Left lung (tissue), 14 donors: ENCODE measurements at places on chromosomes 4 and X.

- DNase-seq, result no peak
These were observed 122.6 kb upstream of the PACRGL start for GRCh38 chr4:20577702-20578101.

GRCh38 chr4:151021637-151022334, 6.7 kb upstream of the LRBA start:
- DNase-seq, result no peak

GRCh38 chrX:31629195-31629594, 557.4 kb upstream of the FTHL17 start:
- DNase-seq, result no peak

GRCh38 chr4:150045410-150045809, 32.8 kb upstream of the DCLK2 start:
- no peak for DNase-seq

DNA sequence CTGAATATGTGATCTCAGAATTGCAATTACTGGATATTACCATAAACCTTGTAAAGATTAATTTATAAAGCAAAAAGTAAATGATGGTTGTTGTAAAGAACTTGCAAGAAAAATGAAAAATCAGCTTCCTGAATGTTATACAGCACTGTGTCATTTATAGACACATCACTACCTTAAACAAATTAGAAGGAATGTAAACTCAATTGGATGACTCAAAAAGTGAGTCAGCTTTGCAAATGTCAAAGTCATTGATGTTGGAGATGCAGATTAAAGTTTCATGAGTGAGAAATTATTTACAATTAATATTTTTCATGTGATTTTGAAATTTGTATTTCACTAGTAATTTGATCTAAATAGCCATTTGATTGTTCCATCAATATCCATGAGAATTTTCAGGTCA, 193.2 kb downstream of the RAPGEF2 start:
- DNase-seq, result no peak

DNA sequence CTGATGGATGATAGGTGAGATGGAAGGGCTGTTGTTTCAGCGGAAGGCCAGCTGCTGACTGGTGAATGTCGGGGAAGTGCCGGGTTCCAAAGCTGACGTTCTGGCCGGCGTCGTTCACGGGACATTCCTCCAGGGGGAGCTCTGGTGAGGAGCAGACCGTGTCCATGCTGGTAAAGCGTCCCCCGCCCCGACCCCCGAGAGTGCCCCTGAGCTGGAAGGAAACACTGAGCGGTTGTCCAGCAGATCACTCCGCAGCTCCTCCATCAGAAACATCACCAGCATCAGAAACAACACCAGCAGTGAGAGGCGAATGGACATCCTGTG, 18.6 kb upstream of the ADRA2C start:
- DNase-seq, result no peak

DNA sequence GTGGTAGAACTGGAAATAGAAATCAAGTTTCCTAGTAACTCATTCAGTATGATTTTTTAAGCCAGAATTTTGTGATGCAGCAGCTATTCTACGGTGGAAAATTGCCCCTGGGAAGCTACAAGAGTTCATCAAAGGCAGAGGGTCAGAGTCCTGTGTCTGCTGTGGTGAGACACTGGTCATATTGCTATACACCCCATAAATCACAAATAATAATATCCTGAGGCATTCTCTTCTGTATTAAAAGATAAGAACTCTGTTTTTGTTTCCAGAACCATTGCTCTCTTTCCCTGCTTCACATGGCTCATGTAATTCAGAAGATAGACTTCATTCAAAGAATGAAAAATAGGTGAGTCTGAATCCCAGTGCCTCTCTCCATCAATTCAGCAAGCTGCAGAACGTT, 188.8 kb upstream of the NOCT start:
- DNase-seq, result no peak

DNA sequence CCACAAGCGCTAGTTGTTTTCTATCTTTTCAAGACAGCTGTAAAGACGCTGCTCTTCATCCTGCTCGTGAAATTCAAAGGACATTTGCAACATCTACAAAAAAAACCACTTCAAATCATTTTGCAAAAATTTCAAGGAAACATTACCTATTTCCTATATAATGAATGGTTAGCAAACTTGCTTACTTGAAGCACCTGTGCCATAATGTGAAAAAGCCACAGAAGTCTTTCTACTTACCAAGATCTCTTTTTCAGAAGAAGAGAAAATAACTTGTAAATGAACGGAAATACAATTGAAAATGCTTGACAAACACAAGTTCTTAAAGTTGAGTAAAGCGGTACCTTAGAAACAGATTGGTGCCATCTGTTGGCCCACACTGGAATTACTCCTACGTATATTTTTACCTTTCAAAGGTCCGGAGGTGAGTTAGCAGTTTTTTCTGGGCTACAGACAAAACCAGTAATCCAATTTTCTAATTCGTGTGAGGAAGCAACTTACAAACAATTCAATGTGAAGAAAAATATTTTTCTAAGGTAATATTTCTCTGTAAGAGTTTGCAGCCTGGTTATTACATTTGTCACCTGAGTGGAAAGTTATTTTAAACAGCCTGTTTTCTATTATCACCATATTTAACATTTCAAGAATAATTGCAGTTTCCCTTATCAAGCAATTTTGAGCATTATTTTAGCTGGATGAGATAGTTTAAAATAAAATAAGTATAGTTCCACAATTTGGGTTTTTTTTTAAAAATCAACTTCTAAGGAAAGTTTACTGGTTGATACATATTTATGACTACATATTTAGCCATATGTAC, at the start of gene TLR6:
Gene TLR6 (minus strand): TSS at position 294 of the 814 bp plus-strand sequence. CDS start 27,344 bp downstream, outside the sequence.
- peak; percentile 57 for DNase-seq

- no peak for DNase-seq
These were observed 64.9 kb downstream of the NEUROG2 start for GRCh38 chr4:112451104-112451503.

DNA sequence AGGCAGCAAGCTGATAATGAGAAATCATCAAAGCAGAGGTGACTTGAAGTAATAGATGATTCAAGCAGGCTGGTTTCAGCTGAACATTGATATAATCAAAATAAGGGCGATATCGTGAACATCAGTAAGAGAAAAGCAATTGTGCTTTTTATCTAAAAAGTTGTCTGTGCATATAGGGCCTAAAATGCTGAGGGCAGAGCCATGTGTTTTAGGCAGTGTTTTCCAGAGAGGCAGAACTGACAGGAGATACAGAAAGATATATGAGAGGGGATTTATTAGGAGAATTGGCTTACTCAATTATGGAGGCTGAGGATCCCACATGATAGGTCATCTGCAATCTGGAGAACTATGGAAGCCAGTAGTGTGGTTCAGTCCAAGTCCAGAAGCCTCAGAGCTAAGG, 136.5 kb upstream of the NPY2R start:
- DNase-seq, result no peak

DNA sequence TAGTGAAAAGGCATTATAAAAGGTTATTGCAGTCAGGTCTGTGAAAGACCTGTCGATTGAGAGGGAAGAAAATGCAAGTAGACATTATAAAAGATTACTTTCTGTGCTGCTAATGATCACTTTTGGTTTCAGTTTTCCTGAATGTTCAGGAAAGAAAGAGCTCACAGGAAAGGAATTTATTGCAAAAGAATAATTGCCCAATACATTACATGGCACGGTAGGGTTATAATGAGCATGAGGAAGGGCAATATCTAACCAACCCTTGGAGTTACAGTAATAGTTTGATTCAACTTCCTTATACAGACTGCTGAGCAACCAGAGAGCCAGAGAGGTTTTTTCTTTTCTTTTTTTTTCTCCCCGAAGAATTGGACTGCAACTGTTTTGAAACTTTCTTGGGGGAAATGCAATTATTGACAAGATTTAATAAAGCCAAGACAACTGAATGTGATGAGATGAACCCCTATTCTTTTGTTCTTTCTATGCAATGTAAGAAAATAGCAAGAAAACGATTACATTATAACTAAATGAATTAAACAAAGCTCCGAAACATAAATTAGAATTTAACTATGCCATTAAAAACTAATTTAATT, 247.0 kb downstream of the C4orf33 start:
- DNase-seq, result no peak

DNA sequence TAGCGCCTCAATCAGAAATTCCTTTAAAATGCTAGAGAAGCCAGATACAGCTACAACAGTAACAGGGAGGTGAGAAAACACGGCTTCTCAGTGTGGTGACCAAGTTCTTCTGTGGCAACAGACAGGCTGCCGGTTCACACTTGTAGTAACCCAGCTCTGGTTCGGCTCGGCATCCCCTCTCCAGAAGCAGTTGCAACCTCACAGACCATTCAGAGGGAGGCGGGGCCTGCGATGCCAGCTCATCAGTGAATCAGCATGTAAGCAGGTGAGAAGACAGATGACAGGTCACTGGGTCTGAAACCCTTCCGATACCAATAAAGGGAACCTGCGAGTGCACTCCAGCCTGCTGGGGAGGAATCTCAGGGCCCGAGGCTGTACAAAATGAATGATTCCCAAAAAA, 251.0 kb downstream of the KCNIP4 start:
- DNase-seq, result no peak

DNA sequence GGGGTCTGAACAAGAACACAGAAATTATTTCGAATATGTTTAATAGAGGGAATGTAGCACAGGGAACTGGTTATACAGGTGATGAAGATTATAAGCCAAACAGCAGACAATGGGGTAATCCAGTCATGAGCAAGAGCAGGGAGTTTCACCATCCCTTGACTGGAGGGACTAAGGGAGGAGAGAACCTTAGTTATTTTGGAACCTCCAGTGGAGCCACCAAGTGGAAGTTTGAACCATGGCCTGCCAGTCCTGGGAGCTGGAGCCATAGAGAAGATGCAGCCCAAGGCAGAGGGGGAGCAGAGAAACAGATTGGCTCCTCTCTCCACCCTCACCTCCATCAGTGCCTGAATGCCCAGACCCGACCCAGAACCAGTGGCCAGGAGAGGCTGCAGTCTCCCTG, 264.6 kb upstream of the RASGEF1B start:
- no peak for DNase-seq

DNA sequence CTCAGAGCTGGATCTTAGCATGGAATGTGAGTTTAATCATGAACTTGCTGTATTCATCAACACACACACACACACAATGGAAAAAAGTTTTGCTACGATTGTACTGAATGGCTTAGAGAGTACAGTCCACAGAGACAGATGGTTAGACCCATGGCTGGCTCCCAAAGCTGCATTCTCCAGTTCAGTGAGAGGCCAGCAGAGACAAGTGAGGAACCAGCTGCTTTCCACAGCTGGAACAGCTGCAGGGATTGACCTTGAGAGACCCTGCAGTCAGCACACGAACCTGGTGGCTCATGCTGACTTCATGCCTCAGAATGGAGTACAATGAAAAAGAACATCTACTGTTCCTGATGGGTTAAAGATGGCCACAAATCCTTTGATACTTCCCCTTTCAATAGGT, 94.5 kb downstream of the DHX15 start:
- DNase-seq, result no peak

DNA sequence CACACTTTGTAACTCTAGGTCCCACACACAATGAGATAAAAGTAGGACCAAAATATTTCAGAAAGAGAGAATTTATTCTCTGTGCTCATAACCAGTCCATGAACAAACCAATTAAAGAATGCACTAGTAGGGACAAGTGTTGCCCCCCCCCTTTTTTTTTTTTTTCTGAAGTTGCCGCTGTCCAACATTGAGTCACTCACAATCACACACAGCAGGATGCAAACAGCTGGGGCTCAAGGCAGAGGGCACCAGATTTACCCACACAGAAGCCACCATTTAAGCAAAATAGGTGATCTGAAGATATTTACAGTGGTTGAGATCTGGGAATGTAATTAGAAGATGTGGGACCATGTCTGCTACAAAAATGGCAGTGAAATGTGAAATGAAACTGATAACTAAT, 850.9 kb upstream of the SLIT2 start:
- no peak for DNase-seq

DNA sequence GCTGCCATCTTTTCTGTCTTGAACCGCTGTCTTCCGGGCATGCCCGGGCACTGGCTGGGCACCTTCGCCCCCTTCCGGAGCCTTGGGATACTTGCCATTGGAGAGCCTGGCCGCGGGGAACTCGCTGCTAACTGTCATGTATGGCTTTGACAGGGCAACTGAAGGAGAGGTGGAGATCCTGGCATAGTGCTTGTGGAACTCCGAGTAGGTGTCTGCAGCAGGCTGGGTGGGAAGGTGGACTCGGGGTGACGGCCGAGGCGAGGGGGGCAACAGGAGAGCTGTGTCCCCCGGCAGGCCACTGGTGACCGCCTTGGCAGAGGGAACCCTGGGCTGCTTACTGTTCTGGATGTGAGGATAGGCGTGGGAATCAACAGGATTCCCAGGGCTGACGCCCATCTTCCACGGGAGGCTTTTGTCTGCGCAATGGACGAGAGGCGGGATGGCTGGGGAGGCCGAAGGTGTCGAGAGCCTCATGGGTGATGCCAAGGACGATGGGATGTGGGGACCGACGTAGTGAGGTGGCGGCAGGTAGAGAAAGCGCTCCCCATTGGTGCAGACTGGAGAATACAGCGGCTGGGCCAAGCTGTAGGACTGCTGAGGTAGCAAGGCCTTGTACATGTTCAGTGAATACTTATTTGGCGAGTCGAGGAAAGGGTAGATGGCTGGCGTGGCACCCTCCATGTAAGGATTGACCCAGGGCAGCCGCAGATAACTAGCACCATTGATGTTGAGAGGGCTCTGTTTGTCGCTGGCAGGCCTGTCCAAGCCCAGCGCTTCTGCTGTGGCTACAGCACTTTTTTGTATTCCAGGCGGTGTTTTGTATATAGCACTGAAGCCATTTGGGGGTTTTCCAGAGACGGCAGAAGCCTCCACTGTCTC, 23.4 kb downstream of the BCOR start:
- DNase-seq, result no peak

DNA sequence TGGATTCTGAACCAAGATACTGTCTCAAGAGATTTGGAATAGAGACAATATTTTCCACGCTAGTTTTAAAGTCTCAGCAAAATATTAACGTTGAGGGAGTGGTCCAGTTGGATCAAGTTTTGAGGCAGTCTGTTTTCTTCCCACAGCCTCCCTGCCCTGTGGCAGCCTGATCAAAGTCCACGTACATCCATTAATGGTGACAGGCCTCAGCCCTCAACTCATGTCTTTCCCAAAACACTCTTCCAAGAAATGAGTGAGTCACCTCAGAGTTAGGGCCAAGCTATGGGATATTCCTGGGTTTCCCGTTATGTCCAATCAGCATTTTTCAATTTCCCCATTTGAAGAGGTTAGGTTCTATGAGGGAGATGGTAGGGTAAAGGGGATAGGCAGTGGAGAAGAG, 28.5 kb downstream of the EGFL6 start:
- DNase-seq, result peak; percentile 20

- no peak for DNase-seq
These were observed 18.8 kb upstream of the SYNPO2 start for GRCh38 chr4:118869808-118870342.

GRCh38 chr4:77877771-77878565, 15.3 kb downstream of the MRPL1 start:
- no peak for DNase-seq
